ENCODE measurements at places on chromosomes 2 and 18.

- no peak for DNase-seq
These were observed at the start of gene SRD5A2 for GRCh38 chr2:31580321-31581117. TSS of gene SRD5A2 (minus strand) at chr2:31580938. CDS start at chr2:31580900, 38 bp downstream.

GRCh38 chr2:39647104-39647765 lies 18.5 kb upstream of the TMEM178A start:
- no peak for DNase-seq

DNA sequence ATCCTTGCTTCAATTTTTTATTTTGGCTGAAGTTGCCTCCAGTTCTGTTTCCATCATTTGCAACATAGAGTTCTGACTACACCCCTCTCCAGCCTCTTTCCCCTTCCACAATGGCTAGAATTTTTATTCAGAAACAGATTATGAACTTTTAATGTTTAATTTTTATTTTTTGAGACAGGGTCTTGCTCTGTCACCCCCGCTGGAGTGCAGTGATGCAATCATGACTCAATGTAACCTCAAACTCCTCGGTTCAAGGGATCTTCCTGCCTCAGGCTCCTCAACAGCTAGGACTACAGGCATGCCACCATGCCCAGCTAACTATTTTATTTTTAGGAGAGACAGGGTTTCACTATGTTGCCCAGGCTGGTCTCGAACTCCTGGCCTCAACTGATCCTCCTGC lies 2.8 kb downstream of the NTSR2 start:
- DNase-seq: no peak

GRCh38 chr2:45755585-45756335 lies 104.3 kb downstream of the PRKCE start:
- DNase-seq: no peak

DNA sequence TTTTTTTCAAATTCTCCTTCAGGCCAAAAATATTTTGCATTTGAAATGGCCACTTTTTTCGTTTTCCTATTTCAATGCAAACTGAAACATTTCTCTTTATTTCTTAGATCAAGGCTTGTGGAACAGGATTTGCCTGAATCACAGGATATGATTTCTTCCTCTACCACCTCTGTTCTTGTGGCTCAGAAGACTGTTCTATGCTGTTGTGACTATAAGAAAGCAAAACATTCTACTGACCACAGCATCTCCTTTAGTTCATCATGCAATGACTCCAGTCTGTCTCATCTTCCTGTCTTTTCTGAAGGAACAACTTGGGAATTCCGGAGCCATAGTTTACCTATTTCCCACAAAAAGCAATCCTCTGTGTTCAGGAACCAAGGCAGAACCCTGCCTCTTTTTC lies 16.2 kb upstream of the ZNF512 start:
- no peak for DNase-seq

DNA sequence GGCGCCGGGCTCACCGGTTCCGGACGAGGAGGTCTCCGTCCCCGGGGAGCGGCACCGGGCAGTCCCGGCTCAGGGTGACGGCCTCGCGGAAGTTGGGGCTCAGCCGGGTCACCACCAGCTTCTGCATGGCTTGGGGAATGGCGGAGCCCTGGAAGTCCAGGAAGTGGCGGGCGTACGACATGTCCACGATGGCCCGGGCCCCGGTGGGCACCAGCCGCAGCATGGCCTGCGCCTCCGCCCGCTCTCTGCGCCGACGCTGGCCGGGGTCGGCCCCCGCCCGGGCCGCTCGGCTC lies 157 bp downstream of the PTGR3 start:
- DNase-seq: peak; percentile 16

DNA sequence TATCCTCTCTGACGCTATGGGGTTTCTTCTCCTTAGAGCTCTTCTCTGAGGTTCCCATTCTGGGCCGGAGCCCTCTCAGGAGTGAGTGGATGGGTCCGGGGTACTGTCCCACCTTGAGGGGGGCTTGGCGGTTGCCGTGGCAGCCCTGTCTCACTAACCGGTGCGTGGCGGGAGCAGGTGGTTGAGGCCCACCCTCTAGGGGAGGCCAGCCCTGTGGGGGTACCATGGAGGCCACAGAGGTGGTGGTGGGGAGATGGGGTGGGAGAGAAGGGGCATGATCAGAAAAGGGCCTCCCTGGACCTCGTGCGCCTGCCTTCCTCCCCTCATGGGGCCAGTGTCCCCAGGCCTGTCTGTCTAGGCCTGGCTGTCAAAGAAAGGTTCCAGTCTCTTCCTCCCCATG lies 22.3 kb downstream of the IGFBP5 start:
- DNase-seq: no peak

DNA sequence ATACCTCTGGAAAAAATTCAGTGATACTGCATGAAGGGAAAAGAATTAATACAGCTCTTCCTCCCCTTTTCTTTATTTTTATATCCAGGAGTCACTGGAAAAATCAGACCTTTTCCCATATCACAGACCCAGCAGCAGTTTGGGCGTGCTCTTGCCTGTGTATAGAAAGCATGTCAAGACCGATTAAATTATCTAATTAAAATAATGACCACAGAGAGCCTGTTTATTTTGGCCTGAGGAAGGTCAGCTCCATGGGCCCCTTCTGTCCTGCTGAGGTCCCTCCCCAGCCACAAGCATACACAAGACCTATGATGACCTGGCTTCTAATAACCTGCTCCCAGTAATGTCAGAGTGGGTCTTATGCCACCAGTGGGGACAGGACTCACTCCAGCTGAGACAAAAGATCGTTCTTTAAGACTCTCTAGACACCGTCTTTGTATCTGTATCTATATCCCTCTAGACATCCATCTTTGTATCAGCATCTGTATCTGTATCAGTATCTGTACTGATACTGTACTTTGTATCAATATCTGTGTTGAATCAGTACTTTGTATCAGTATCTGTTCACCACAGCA lies 147.8 kb downstream of the VAPA start:
- no peak for DNase-seq

- DNase-seq: no peak
These were observed 11.5 kb upstream of the ASB1 start for GRCh38 chr2:238415036-238415764.

DNA sequence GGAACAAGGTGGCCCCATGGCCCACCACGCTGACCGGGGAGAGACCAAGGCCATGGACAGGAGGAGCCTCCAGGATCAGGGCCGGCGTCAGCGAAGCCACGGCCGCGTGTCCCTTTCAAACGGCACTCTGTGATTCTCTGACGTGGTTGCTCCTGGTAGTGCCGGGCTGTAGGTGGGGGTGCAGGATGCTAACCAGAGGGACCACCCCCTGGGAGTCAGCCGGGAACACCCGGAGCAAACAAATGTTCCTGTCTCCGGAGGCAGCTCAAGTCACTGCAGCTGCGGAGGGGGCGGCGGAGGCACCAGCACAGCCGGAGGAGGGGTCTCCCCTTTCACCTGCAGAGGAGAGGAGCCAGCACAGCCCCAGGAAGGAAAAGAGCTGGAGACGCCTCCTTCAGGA lies 750.6 kb upstream of the SALL3 start:
- no peak for DNase-seq

GRCh38 chr2:21415234-21415633 lies 291.5 kb downstream of the TDRD15 start:
- no peak for DNase-seq

DNA sequence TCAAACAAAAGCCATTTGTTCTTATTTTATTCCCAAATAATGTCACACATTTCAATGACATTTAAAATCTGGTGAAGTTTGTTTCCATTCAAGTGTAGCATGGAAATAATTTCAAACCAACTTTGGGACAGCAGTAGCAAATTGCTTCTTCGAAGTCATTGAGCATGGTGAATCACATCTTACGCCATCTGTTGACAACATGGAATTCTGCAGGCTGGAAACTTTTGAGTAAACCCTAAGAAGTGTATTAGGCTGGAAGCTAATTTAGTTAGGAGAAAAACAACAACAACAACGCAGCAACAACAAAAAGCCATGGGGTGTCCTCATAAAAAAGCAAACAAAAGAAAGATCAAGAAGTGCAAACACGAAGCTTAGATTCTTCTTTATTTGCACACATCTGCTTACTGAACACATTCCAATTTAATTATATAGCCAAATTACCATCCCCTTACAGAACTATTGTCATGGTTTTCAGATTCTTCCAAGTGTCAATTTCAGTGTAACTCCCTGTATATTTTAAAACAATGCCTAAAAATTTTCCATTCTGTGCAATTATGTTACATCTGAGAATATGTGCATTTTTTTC lies 659.0 kb upstream of the CDH7 start:
- DNase-seq: no peak

DNA sequence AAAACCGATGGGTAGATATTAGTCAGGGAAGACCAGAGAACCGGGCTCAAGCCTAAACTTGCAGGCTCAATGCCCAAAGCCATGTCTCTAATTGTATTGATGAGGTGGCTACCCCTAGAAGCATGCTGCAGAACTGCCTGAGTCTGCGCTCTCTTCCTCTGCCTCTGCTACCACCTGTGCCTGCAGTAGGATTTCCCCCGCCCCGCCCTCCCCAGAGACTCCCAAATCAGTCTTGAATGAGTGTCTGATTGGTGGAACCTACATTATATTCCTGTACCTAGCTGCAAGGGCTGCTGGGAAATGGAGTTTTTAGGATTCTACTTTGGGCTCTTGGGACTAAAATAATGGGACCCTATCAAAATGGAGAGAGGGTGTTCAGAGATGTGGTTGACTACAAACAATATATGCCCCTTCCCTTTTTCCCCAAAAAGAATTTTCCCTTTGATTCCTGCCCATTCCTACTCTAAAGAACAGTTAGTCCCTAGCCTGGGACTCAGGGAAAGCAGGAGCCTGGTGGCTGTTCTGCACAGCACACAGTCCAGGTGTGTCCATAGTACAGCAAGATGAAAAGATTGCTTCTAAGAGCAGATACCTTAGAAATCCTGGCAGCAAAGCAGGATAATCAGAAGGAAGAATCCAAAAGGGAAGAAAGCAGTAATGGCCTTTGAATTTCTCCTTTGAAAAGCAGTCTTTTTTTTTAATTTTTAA lies 12.5 kb downstream of the GRP start:
- no peak for DNase-seq

- DNase-seq: no peak
These were observed 354.8 kb downstream of the INSIG2 start for GRCh38 chr2:118442996-118443553.

DNA sequence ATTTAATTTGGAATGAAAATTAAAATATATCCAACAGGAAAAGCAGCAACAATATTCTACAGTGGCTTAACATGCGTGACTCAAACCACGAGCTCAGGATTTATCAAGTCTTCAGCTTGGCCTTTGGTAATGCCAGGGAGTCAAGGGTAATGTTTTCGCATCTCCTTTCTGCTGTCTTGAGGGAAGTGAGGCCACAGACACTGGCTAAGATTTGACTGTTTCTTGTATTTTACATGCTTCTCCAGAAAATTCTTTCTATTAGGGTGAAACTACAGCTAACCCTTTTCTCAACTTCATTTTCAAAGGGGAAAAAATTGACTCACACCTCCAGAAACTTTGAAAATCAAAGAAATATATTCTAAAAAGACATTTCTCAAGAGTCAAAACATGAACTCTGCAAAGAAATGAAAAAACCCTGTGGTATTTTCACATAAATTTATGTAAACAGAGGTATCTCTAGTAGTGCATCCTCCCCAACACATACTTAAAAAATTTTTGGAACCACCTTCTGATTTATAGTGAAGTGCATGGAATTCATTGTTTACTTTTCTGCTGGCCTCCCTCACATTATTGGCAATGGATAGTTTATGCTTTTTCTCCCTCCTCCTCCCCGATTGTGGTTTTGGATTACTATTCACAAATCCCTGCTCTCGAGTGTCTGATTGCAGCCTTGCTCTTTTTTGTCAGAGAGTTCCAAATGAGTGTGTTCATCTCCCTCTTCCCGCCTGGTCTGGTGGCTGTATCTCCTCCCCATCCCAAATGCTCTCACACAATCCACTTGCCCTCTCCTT lies 48.7 kb downstream of the DPP4 start:
- DNase-seq: no peak

DNA sequence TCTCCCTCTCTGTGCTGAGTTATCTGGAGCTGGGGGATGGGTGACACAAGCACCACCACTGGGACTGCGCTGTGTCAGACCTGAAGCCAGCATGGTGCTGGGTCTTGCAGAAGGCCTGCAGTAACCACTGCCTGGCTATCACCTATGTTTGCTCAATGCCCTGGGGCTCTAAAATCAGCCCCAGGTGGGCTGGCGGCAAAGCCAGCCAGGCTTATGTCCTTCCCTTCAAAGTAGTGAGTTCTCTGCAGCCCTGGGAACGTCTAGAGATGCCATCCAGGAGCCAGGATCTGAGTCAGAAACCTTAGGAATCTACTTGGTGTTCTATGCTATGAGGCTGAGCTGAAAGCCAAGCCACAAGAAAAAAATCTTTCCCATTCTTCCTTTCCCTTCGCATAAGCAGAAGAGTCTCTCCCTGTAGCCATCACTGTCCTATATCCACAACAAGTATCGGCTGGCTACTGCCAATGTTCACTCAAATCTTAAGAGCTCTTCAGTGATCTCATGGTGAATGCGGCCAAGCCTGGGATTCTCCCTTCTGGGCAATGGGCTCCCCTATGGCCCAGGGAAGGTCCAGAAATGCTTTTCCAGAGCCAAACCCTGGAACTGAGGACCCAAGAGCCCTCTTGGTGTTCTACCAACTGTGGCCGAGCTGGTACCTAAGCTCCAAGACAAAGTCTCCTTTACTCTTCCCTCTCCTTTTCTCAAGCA lies 248.7 kb downstream of the ZNF385B start:
- no peak for DNase-seq

DNA sequence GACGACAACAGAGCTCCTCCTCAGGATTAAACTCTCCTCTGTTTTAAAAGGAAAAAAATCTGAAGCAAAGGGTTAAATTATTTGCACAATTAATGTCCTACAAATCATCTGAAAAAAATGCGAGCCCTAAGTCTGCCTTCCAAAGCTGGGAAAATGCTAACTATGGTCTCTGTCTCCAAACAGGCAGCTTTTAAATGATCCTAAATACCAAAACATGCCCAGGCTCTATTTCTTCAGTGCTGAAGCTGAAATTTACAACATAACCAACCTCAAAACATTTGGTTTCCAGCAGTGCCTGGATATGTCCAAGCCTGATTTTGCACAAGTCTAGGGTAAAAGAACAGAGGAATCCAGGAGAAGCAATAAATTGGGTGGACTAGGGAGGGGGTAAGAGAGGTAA lies 57.2 kb downstream of the LBH start:
- no peak for DNase-seq

Data from activated CD4-positive, alpha-beta T cell treated with anti-CD3 and anti-CD28 coated beads, Interleukin-2, amount 50 U/mL, for 1 hour (primary cell).